ENCODE measurements at places on chromosomes 5 and 9.

- no peak for DNase-seq
Observed at GRCh38 chr9:84969736-84970135, 300.2 kb downstream of the NTRK2 start.

GRCh38 chr5:160197341-160198144 lies 31.8 kb upstream of the FABP6 start:
- no peak for DNase-seq

DNA sequence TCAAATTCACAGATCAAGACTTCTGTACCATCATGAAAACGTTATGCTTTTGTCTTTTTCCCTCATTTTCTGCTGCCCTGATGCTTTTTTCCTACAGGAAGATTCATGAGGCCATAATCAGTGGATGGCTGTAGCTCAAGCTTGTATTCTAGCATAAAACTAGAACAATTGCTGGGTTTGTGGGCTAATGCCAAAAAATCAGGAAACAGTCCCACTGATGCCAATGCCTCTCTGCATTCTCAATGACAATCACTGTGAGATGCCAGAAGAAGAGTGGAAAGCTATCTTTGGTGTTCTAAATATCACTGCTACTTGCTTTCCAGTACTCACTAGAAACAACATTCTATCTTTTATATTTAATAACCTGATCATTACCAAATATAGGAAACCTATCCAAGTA lies 33.3 kb upstream of the FAM170A start:
- DNase-seq: no peak

GRCh38 chr9:136265561-136266355 lies 20.1 kb upstream of the QSOX2 start:
- no peak for DNase-seq

DNA sequence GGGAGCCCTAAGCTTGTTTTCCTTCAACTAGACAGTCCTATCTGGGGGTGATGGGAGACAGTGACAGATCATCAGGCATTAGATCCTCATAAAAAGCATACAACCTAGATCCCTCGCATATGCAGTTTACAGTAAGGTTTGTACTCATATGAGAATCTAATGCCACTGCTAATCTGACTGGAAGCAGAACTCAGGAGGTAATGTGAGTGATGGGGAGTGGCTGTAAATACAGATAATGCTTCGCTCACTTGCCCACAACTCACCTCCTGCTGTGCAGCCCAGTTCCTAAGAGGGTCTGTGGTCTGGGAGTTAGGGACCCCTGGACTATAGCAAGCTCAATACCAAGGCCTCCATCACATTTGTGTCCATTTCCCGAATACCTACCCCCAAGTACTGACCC lies 260.5 kb downstream of the CDK5RAP2 start:
- no peak for DNase-seq

- no peak for DNase-seq
Observed at GRCh38 chr9:3398232-3398648, 127.6 kb downstream of the RFX3 start.

DNA sequence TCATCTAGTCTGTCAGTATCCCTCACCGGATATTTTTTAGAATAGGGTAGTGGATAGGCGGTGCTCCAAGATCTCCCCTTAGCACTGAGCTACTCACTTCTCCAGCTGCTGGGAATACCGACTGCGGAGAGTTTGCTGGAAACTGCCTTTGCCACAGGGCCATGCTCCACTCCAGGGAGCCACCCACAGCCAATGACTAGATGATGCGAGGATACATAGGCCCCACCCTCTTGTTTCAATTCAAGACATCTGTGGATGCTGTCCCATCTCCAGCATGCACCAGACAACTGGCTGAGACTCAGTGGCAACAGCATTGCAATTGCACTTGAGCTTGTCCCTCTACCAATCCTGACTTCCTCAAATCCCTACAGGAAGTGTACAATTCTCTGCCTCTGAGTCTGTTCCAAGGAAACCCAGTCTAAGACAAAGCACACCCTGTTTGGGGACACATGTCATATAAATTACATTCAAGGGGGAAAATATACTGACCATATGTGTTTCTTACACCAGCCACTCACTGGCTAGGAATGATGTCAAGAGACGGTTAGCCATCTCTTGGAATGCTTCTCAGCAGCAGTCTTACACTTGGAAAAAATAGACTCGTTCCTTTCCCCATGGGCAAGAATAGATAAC lies 312.6 kb upstream of the KIF2A start:
- no peak for DNase-seq

DNA sequence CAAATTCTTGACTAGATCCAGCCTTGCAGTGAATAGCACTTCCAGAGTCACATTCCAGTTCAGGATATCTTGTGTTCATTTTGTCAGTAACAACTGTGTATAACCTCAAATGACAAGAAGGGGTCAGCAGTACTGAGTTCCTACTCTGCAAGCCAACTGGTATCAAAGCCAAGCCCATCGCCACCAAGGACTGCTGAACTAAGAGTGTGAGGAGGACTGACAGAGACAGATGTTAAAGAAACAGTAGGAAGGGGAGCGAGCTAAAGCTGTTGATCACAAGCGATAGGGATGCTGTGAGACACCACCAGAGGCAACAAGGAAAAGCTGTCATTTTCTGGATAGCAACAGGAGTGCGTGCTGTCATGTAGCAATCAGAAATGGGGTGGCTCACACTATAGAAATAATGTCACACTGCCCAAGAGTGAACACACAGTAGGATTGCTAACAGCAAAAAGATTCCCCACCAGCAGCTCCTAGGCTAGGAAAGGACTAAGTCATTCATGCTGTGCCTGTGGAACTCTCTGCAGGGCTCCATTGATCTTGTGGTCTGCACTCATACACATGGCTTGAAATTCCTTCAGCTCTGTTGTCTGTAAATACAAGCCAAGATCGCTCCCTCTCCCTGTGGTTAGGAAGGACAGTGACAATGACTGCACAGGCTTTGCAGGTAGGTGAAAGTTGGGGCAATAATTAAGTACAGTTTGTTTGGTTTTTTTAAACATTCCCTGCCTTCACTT lies 658.6 kb downstream of the NR2F1-AS1 start:
- DNase-seq: no peak

GRCh38 chr5:57777174-57777581 lies 294.6 kb upstream of the ACTBL2 start:
- DNase-seq: no peak

GRCh38 chr9:7834531-7834930 lies 35.0 kb upstream of the DMAC1 start:
- DNase-seq: no peak

- DNase-seq: no peak
Observed at GRCh38 chr9:122059955-122060324, 33.2 kb downstream of the TTLL11 start.

GRCh38 chr5:79047199-79047598 lies 22.3 kb downstream of the DMGDH start:
- DNase-seq: no peak

DNA sequence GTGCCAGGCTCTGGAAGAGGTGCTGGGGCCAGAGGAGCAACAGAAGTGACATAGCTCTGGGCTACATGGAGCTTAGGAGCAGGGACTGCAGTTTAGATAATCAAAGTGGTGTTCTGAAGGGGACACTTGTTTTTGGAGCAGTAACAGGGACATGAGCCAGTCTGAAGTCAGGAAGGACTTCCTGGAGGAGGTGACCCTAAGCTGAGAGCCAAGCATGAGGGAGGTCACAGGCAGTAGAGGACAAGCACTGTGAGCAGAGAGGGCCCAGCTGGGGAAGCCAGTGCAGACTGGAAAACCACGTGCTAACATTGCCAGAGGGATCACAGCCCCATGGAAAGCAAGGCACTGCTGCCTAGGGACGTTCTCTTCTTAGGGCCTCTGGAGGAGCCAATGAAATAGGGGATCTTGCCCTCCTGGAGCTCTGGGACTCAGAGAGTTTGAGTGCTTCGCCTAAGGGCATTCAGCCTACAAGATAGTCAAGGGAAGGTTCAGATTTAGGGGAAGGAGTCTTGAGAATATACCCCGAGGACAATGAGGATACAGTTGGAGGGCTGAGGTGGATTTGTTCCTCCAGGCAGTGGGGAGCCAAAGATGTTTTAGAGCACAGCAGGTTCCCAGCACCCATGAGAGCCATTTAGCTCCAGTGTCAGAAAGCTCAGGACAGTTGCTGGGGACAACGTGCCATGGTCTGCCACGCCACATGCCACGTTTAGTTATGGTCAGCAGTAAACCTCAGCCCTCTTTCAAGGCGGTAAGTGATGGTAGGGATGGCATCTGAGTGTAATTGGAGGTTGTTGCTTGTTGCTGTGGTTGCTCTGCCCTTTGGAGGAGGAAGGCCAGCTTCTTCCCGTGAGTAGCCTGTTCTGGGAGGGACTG lies 40.5 kb upstream of the SH3PXD2B start:
- DNase-seq: no peak

- no peak for DNase-seq
Observed at GRCh38 chr5:150789943-150790611, 11.5 kb downstream of the SMIM3 start.

- no peak for DNase-seq
Observed at GRCh38 chr5:93247105-93247504, 333.9 kb downstream of the NR2F1-AS1 start.

All from small intestine (tissue), 16 donors.